ENCODE measurements at places on chromosomes 3 and 15.
A peak's percentile ranks its signal among the peaks of the same experiment; 100 is the strongest.

- no peak for DNase-seq
Observed at GRCh38 chr3:185070491-185071286, 82.2 kb downstream of the C3orf70 start.

DNA sequence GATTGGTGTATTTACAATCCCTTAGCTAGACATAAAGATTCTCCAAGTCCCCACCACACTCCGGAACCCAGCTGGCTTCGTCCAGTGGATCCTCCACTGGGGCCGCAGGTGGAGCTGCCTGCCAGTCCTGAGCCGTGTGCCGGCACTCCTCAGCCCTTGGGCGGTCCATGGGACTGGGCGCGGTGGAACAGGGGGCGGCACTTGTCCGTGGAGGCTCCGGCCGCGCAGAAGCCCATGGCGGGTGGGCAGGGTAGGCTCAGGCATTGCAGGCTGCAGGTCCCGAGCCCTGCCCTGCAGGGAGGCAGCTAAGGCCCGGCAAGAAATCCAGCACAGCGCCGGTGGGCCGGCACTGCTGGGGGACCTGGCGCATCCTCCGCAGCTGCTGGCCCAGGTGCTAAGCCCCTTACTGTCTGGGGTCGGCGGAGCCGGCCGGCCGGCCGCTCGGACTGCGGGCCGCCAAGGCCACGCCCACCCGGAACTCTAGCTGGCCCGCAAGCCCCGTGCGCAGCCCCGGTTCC lies 3.5 kb upstream of the RNU5B-1 start:
- no peak for DNase-seq

DNA sequence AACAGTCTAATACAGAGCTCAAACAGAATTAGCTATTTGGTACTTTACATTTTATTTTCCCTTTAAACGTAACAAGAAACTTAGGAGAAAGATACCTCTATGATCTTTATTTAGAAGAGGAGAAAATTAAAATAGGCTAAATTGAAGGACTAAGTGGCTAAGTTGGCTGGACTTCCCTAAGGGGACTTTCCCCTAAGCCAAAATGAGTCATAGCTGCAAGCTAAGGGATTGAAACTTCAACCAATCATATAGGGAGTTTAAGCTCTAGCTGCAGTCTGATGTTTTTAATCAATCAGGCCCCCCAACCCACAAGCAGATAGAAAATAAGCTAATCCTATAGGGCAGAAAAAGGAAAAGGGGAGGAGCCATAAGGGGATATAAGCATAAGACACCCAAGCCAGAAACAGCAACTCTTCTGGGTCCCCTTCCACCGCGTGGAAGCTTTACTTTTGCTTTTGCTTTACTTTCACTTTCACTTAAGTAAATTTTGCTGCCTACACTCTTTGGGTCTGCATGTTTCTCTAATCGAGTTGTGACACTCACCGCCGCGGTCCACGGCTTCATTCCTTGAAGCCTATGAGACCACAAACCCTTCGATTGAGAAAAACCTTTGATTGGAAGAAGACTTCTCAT lies 1108.5 kb upstream of the EPHA6 start:
- DNase-seq = peak; percentile 21

GRCh38 chr3:133709139-133709750 lies 36.9 kb upstream of the TF start:
- no peak for DNase-seq

DNA sequence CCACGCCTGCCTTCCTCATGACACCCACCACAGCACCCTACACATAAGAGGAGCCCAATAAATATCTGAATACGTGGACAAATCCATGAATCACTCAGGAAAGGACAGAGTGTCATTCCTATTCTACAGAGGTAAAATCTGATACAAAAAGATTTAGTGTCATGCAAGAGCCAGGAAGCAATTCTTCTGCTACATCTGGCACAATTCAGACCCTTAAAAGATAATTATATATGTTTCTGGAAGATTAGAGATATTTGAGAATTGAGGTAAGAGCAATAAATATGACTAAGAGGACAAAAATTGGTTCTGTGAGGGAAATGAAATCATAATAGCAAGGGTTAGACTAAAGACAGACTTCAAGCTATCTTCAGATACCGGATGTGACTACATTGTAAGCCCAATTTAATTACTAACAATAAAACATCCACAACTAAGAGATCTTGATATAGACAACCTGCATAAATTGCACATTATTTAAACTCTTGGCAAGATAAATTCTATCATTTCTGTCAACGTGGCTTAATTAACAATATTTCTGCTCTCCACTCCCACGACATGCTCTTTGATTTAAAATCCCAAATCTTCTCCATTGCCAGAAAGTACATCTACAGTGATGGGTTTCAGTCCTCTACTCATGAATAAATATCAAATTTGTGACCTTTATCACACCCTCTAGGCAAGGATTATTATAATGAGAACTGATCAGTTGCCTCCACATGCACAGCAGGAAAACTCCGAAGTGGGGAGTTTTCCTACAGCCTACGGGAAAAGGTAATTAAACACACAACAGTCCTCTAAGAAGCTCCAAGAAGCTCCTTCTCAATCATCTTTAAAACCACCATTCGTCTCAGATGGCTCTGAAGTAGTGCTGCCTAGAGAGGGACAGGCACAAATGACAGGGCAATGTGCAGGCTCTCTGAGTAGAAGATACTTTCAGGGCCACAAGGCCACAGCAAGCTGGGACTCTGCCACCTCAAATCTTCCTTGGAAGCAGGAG lies 32.6 kb downstream of the MB21D2 start:
- DNase-seq = no peak
